ENCODE measurements at places on chromosomes 5 and 9. TPM values are rescaled to one million over a fixed set of nuclear protein-coding genes. Genes with fewer than 3 reads are reported as not detected.

- DNase-seq, result no peak
These were observed 176.6 kb upstream of the KCNN2 start for GRCh38 chr5:114185274-114185673.

DNA sequence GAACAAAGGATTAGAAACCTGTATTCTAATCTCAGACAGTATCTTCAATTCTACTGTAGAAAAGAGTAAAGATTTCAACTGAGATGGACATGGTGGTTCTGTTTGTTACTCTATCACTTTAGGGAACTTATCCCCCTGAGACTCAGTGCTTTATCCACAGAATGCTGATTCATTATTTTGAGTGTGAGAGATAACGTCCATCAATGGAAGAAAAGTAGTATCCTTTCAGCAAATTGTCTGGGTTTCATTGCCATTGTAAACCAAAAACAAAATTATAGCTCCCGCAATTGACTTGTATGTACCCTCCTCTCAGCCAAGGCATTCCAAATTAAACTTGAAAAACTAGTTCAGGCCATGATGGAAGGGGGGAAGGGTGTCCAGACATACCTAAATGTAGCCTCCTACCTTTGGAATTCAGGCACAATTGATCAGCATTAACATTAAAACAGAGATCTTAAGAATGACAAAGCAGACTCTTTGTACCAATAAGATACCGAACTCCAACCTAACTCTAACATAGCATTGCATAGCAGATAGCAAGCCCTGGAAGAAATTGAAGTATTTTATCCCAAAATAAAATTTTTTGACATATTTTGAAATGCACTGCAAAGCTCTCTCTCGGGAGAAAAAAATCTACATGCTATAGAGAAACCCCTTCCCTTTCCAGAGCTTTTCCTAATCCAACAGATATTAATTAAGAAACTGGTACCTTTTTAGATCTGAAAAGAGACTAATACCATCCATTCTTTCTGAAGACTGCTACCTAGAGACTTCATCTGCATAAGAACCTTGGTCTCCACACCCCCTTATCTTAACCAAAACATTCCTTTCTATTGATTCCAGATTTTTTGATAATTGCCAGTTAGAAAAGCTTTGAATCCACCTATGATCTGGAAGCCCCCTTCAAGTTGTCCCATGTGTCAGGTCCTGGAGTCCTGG lies 1055.7 kb downstream of the PTPRD start:
- no peak for DNase-seq

GRCh38 chr9:108416324-108416723 lies 439.5 kb downstream of the ACTL7B start:
- DNase-seq, result peak; percentile 40

Gene C5orf52
- total RNA-seq, result not detected

GRCh38 chr9:19479874-19480273 lies 71.1 kb downstream of the ACER2 start:
- no peak for DNase-seq

Gene ERAP2
- total RNA-seq, result 9.6 TPM

GRCh38 chr9:136373300-136374182 lies at the start of gene CARD9:
CARD9 (minus strand) TSS chr9:136373669; CDS start chr9:136372078, 1,591 bp downstream.
- DNase-seq, result no peak

- no peak for DNase-seq
These were observed 8.8 kb downstream of the SPACA9 start for GRCh38 chr9:132887181-132888120.

Gene CEL
- total RNA-seq, result 0.27 TPM

DNA sequence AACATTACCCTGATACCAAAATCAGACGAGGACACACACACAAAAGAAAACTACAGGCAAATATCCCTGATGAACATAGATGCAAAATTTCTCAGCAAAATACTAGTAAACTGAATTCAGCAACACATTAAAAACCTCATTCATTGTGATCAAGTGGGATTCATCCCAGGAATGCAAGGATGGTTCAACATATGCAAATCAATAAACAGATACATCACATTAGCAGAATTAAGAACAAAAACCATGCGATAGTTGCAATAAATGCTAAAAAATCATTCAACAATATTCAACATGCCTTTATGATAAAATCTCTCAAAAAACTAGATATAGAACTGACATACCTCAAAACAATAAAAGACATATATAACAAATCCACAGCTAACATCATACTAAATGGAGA lies 36.9 kb upstream of the TNPO1 start:
- DNase-seq, result no peak

DNA sequence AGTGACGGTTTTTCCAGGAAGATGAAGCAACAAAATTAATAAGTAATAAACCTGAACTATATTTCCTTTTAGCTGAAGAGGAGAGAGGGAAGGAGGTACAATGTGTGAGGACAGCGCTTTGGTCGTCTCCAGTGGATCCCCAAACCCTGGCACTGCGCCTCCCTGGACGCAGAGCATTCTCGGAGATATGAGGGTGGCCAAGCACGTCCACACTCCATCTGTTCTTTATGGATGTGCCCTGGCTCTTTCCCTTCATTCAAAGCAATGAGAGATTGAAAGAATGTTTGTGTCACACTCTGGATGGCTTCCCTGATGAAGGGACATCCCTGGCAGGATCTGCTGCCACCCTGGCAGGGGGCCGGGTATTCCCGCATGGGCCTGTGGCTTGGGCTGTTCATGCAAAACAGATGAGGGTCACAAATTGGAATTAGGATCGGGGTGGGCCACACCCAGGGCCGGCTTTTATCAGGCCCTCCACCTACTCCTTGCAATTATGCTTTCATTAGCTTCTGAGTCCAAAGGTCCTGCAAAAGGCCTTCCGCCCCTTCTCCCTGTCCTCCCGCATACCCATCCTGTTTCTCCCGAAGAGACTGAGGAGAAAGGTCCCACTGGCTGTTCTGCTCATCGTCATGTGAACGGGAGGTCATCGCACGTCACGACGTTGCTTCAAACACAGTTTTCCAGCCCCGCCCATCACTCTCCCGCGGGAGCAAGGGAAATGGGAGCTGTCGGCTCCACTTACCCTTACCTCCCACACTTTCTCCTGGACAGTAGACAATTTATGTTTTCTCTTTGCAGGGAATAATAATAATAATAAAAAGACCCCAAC lies 286.1 kb upstream of the IRX4 start:
- no peak for DNase-seq

DNA sequence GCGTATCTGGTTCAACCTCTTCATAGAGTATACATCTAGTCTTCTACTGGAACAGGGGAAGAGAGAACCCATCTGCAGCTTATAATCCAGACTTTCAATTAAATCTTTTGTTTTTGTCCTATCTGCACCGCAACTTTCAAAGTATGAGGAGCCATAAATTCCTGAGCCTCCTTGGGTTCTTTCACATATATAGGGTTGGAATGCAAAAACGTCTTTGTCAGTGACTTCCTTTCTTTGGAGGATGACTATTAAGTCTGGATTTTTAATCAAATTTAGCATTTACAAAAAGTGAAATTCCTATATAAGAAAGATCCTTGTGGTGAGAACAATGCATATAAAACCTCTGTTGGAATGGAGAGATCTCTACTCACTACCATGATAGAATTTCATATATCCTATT lies 370.8 kb downstream of the TMEM38B start:
- DNase-seq, result no peak

Gene CCDC192
- total RNA-seq, result not detected

DNA sequence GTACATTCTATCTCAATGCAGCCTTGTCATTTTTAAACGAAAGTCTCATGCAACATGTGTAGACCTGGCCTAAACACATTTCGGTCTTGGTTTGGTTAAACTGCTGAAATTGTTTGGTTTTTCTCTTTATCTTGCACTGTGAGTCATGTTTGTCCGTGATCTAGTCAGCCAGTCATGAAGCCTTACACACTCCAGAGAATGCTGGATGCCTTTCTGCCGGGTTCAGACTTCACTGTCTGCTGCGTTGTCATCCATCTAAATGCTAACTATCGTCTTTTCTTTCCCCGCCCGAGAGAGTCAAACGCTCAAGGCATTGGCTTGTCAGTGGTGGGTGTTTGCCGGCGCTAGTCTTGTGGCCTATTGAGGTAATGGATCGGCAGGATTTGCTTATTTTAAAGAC lies 1194.6 kb upstream of the WWC1 start:
- no peak for DNase-seq

GRCh38 chr9:79220251-79220650 lies 351.5 kb upstream of the TLE4 start:
- DNase-seq, result no peak

- DNase-seq, result no peak
These were observed 18.0 kb downstream of the ZNF608 start for GRCh38 chr5:124728331-124728967.

GRCh38 chr9:70668751-70669150 lies 254.3 kb upstream of the KLF9 start:
- DNase-seq, result peak; percentile 78

- no peak for DNase-seq
These were observed 23.4 kb downstream of the LCP2 start for GRCh38 chr5:170273968-170274710.

Gene CDH6
- total RNA-seq, result 7.4 TPM

Gene ARL14EPL
- 0.18 TPM for total RNA-seq

Gene STPG3
- not detected for total RNA-seq

- peak; percentile 40 for DNase-seq
These were observed 114.6 kb downstream of the FAM170A start for GRCh38 chr5:119743927-119744326.

GRCh38 chr9:131038256-131039128 lies 29.5 kb downstream of the LAMC3 start:
- no peak for DNase-seq

GRCh38 chr5:96022971-96023370 lies 61.3 kb upstream of the ELL2 start:
- DNase-seq, result no peak

GRCh38 chr9:131478421-131478868 lies 24.3 kb upstream of the POMT1 start:
- peak; percentile 25 for DNase-seq

GRCh38 chr9:127568971-127569885 lies 42.8 kb upstream of the STXBP1 start:
- peak; percentile 70 for DNase-seq

Gene CCDC180
- total RNA-seq, result 4.2 TPM

- DNase-seq, result peak; percentile 7
These were observed 25.0 kb downstream of the MAST4 start for GRCh38 chr5:66621146-66621545.

DNA sequence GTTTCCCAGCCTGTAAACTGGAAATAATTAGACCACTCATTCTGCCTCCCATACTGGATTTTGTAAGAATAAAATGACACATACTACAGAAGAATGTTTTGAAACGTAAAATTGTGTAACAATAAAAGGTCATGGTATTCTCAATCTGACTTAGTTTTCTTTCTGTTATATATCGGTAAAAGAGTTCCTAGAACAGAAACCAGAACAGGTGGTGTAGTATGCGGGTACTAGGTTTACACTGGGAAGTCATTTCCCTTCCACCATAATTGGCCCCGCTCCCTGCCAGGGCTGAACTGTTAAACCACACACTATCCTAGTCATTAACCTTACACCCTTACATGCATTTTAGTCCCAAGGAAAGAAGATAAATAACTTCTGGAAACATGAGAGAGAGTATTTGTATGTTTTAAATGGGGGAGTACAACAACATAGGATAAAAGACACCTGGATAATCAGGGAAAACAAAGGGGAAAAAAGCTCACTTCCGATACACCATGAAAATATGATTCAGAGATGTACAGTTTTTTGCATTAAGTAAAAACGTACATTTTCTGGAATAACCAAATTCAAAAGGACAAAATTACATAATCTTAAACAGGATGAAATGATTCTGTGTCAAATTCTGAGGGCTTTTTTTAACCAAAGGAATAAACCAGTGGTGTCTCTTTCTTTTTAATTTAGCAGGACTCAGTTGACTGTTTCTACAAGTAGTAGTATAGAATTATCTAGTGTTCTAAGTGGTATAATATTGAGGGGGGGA lies 199.7 kb downstream of the GLIS3 start:
- peak; percentile 72 for DNase-seq

Gene CDO1
- total RNA-seq, result 7.0 TPM

DNA sequence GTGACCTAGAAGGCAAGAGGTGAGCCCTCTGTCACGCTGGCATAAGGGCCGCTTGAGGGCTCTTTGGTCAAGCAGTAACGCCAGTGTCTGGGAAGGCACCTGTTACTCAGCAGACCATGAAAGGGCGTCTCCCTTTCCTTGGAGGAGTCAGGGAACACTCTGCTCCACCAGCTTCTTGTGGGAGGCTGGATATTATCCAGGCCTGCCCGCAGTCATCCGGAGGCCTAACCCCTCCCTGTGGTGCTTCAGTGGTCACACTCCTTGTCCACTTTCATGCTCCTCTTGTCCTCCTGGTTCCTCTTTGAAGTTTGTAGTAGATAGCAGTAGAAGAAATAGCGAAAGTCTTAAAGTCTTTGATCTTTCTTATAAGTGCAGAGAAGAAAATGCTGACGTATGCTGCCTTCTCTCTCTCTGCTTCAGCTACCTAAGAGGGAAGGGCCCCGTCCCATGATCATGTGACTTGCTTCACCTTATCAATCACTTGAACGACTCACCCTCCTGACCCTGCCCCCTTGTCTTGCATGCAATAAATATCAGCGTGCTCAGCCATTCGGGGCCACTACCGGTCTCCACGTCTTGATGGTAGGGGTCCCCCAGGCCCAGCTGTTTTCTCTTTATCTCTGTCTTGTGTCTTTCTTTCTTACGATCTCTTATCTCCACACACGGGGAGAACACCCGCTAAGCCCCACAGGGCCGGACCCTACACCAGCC lies 16.7 kb upstream of the SCGB3A1 start:
- no peak for DNase-seq

DNA sequence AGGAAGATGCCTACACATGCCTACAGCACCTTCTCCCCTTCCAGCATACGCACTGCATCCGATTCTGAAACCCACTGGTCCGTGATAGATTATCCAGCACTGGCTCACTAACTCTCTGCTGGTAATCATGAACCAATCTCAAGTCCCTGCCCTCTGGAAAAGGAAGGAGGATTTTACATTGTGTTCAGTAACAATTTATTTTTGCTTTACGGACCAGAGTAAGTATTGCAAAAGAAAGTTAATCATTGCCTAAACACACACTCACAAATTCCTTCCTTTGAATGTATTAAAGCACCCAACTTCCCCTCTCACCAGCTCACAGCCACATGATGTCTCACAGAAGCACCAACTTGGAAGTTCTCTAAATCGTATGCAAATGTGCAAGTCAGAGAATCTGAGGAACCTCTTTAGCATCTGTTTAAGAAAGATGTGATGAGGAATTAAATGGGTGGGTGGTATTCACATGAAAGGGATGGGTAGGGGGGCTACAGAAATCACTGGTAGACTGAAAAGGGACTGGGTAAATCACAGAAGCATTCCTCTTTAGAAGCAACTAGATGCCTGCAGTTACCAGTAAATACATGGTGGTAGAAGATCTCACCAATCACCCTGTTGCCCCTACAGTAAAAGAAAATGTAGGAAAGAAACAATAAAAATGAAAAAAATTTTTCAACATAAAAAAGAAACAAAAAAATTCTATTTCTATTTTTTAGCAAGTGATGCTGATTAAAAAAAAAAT lies 8.4 kb downstream of the GNAQ start:
- DNase-seq, result peak; percentile 83

DNA sequence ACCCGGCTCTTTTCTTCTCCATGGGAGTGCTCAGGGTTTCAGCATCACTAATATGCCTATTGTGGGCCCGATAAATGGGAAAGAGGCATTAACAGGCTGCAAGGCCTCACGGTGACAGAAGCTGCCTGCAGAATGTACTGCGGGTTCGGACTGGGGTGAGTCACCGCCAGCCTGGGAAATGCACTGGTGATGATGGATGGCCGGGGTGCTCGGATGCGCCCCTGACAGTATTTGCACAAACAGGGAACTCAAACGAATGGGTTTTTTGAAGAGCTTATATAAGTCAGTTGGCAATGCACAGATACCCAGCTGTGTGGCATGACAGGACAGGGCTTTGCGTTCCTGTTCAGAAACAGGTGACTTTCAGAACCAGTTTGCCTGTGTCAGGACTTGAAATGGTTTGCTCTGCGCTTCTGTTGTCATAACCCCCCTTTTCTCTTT lies 42.0 kb upstream of the PITX1 start:
- DNase-seq, result no peak
